Pancreas (tissue), 10 donors: ENCODE measurements at places on chromosomes 6 and 20. TPM values are rescaled to one million over a fixed set of nuclear protein-coding genes. Genes with fewer than 3 reads are reported as not detected.

The CFAP206 gene
- not detected for total RNA-seq

DNA sequence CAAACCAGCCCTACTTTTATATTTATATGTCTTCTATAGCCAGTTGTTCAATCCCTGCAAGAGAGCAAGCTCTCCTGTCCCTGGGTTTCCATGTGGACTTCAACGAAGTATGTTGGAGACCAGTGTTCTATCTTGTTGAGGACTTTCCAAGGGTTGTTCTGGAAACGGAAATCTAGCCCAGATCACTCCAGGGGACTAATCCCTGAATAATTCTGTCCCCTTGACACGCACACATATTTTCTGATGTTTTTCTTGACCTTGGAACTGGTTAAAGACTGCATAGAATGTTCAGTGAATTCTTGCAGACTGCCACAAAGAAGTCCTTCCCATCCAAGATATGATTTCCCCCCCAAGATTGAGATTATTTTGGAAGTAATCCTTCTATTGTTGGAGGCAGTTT is 9.5 kb upstream of the MYLK2 start:
- no peaks in the 10 kb centered on the region for H3K36me3 ChIP-seq
- DNase-seq: no peak
- no peaks in the 10 kb centered on the region for H3K4me1 ChIP-seq
- H3K4me3 ChIP-seq: no peak overlapping the region
- H3K27me3 ChIP-seq: no peaks in the 10 kb centered on the region

DNA sequence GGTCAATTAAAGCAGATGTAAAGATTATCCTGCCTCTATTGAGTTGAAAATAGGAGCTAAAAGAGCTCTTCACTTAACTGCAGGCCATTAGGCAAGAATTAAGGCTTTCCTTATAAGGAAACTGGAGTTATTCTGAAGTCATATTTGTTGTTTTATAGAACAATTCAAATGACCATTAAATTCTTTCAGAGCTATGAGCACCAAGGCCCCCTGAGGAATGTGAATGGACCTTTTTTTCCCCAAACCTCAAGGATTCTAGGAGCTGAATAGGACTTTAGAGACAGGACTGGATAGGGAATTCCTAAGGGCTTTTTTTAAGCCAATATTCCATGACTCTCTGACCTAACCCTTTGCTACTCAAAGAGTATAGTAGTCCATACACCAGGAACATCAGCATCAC is 565.7 kb upstream of the BTBD3 start:
- no peaks in the 10 kb centered on the region for H3K4me1 ChIP-seq
- no peak for DNase-seq
- no peak overlapping the region for H3K27ac ChIP-seq
- H3K27me3 ChIP-seq: no peaks in the 10 kb centered on the region

DNA sequence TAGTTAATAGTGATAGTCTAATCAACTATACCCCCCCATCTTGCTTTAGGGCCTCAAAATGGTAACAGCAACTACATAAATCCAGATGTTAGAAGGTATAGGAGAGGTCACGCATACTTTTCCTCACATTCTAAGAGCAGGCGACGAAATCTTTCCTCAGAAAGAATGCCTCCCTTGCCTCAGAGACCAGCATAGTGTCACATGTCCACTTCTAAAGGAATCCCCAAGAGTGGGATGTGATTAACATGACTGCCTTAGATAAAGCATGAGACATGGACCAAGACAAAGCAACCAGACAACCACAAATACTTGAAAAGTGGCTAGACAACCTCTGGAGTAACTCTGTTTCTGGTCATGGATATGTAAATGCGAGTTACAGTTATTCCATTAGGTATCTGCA is 710.7 kb downstream of the EYS start:
- H3K4me1 ChIP-seq: peaks cover 4% of the 10 kb centered on the region
- H3K36me3 ChIP-seq: no peaks in the 10 kb centered on the region
- no peak overlapping the region for H3K4me3 ChIP-seq

DNA sequence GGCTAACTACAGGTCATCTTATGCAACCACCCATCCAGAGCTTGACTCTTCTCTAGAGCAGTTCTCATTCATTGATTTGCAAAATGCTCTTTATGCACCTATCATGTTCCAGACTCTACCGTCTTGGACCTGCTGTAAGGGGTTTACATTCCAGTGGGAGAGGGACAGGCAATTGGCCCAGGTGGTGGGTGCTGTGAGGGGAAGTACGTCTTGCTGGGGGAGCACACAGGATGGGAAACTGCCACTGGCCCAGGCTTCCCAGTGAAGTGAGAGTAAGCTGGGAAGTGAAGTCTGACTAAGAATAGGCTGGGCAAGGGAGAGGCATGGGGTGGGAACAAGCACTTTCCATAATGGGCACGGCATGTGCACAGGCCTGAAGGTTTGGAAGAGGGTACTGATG is 13.8 kb downstream of the OLIG3 start:
- no peak overlapping the region for H3K27ac ChIP-seq
- no peak for DNase-seq
- H3K27me3 ChIP-seq: peaks cover 15% of the 10 kb centered on the region
- no peaks in the 10 kb centered on the region for H3K36me3 ChIP-seq
- H3K4me3 ChIP-seq: no peak overlapping the region

DNA sequence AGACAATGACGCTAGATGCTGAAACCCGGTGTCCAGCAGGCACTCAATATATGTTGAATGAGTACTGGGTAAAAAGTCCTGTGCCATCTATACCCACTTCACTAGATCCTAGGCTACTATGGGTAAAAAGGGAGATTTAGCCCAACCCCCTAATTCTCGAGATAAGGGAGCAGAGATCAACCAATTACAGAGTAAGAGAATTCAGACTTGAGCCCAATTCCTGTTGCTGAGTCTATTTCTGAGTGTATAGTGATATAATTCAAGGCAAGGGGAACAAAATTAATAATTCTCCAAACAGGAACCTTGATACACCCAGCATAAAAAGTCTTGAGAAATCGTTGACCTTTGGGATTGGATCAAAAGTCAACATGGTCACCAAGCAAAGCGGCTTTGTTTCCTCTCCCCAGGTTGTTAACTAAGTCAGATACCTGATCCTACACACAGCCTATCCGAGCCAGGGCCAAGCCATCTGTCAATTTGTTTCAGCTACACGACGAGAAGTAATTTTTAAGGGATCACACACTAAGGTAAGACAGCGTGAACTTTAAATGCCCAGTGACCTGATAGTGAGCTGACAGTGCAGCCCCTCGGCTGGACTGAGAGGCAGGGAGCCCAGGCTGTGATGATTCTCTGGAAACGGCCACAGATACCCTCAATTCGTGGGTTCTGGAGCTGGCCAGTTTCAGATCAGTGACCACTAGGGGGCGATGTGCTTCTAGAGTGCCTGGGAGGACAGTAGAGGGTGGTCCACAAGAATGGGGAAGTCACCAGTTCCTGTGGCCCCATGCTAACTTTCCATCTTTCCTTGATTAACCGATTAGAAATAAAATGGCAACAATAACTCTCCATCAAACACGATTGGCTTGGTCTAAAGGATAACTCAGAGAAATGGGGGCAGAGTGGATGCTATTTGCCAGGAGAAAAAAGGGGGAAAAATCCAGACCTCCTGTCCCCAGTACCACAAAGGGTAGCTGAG is 46.2 kb downstream of the SLC22A23 start:
- peak overlapping the region; percentile 56 for H3K27ac ChIP-seq
- no peaks in the 10 kb centered on the region for H3K27me3 ChIP-seq
- DNase-seq: peak; percentile 56
- no peak overlapping the region for H3K4me3 ChIP-seq
- H3K36me3 ChIP-seq: no peaks in the 10 kb centered on the region

- peak overlapping the region; percentile 17 for H3K27ac ChIP-seq
- no peak for DNase-seq
- H3K4me1 ChIP-seq: peaks cover 10% of the 10 kb centered on the region
- H3K36me3 ChIP-seq: no peaks in the 10 kb centered on the region
- H3K4me3 ChIP-seq: no peak overlapping the region
Observed at GRCh38 chr6:166554316-166554715, 32.2 kb downstream of the RAMACL start.

DNA sequence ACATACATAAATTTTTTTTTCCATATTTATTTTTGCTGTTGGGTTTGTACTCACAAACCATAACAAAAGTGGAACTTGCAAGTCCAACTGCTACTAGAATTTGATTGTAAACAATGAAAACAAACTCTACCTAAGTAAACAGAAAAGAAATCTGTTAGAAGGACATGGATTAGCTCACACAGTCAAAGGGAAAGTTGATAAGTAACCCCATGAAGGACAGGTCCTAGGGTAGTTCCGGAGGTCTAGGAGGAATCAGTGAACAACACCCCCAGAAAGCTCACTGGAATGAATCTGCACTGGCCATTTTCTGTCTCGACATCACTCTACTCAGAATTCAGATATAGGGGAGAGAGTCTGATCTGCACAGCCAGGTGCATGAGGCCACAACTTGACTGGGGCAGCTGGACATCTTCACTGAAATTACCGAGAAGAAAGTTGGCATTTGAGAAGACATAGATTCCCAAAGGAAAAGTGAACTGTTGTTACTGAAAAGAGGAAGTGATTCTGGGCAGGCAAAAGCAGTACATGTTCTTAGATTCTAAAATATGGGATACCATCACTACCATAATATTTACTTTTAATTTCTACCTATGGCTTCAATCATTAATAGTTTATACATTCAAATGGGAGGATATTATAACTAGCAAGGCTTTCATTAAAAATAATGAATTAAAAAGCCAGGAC is 76.4 kb downstream of the HMGN3 start:
- H3K27ac ChIP-seq: no peak overlapping the region
- no peaks in the 10 kb centered on the region for H3K36me3 ChIP-seq
- H3K27me3 ChIP-seq: no peaks in the 10 kb centered on the region
- H3K4me1 ChIP-seq: peaks cover 6% of the 10 kb centered on the region

The MEI4 gene
- total RNA-seq: 1.4 TPM

DNA sequence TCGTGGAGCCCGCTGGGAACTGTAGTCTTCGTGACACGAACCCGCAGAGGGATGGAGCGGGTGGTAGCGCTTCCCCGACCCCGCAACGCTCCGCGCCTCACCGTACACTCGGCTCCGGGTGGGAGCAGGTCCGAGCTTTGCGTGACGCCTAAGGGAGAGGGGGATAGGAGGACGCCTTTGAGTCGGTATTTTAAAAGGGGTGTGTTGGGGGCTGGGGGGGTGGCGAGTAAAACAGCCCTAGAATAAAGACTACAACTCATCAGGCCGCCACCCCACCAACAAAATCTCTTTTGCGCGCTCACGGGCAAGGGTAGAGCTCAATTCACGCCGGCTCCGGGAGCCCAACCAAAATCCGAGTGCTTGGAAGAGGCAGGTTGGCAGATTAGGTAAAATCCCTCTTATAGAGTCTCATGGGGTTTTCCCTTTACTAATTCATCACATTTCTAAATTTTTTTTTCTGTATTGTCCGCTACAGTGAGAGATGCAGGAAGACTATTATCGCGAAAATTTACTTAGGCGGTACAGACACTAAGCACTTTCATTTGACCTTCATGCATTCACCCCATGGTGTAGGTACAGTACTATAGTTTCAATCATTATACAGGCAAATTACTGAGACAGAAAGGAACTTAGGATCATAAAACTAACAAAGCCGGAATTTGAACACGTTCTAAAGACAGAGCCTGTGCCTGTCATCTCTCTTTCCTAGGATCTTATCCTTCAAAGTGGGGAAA is 706 bp upstream of the SNX14 start:
- no peaks in the 10 kb centered on the region for H3K36me3 ChIP-seq
- H3K27ac ChIP-seq: peak overlapping the region; percentile 96
- H3K4me3 ChIP-seq: peak overlapping the region; percentile 59
- H3K27me3 ChIP-seq: no peaks in the 10 kb centered on the region
- no peak for DNase-seq

DNA sequence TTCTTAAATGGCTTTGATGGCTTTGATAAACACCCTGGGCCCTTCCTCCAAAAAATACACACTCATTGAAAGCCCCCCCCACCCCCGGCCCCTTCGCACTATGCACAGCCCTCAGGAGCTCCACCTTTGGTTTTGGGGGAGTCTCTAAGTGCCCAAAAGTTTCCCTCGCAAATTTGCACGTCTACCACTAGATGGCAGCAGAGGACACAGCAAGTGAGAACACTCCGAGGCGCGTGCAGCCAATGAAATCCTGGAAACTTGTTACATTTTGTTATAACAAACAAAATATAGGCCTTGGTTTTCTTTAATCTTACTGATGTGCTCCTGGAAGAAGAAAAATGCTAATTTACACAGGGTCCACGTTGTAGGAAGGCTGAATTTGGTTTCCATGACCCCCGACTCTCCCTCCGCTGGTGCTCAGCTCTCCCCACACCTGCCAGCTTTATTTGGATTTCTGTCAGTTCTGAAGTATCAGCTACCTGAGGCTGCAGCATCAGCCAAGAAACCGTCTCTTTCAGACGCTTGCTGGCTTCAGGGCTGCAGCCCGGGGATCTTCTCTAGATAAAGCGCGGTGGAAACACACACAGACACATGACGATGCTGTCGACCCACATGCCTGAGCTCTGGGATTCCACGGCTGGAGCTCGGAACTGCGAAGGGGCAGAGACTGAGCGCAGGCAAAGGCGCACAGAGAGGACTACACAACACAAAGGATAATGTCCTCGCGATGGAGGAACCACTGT is 148.3 kb upstream of the RPS6KA2 start:
- no peak overlapping the region for H3K4me3 ChIP-seq
- H3K27me3 ChIP-seq: no peaks in the 10 kb centered on the region
- no peaks in the 10 kb centered on the region for H3K36me3 ChIP-seq
- no peaks in the 10 kb centered on the region for H3K4me1 ChIP-seq
- H3K27ac ChIP-seq: no peak overlapping the region
- peak; percentile 52 for DNase-seq

- H3K27ac ChIP-seq: no peak overlapping the region
- DNase-seq: no peak
- no peak overlapping the region for H3K4me3 ChIP-seq
- H3K27me3 ChIP-seq: no peaks in the 10 kb centered on the region
- no peaks in the 10 kb centered on the region for H3K36me3 ChIP-seq
Observed at GRCh38 chr6:1739680-1740079, 130.0 kb downstream of the FOXC1 start.

GRCh38 chr6:25387483-25387882 is 108.3 kb downstream of the CARMIL1 start:
- no peaks in the 10 kb centered on the region for H3K27me3 ChIP-seq
- no peak overlapping the region for H3K27ac ChIP-seq
- H3K4me1 ChIP-seq: no peaks in the 10 kb centered on the region
- no peak overlapping the region for H3K4me3 ChIP-seq

- no peak for DNase-seq
- no peak overlapping the region for H3K27ac ChIP-seq
- H3K27me3 ChIP-seq: no peaks in the 10 kb centered on the region
Observed at GRCh38 chr6:72642435-72642834, 20.6 kb downstream of the KCNQ5 start.

The MGME1 gene
- total RNA-seq: 7.4 TPM
